GOT3 (cell line): ENCODE measurements at places on chromosomes 13 and 19.

- DNase-seq = no peak
These were observed 5.9 kb downstream of the IGLON5 start for GRCh38 chr19:51317376-51317775.

DNA sequence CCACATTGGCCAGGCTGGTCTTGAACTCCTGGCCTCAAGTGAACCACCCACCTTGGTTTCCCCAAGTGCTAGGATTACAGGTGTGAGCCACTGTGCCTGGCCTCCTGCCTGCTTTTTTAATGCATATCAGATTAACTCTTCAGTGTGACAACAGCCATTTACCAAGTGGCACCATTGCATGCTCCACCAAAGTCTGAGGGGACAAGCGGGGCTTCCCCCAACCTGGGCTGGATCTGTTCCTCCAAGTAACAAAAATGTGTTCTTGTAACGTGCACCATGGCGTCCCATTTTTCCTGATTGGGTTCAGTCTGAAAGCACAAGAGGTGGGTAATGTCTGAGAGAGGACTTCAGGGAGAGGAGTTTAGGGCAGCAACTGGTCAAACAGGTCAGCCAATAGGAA is 77.8 kb downstream of the TEX29 start:
- DNase-seq = no peak

GRCh38 chr13:90803210-90803609 is 544.3 kb upstream of the MIR17HG start:
- no peak for DNase-seq

DNA sequence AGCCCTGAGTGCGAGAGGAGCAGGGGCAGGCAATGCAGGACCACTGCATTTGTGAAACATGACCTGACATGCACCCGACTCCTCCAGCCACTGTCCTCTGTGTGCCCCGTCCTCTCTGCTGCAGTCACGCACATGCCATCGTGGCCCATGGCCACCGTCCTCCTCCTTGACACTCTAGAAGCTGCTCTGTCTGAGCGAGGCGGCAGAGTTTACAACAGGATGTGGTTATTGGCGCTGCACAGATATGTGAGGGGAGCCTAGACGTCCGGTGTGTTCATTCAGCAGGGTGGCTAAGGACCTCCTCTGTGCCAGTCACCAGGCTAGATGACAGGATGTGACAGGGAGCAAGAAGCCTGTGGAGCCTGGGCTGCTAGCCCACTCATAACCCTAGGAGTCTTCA is 277.8 kb downstream of the FOXO1 start:
- no peak for DNase-seq

- no peak for DNase-seq
These were observed 65.2 kb downstream of the GGACT start for GRCh38 chr13:100523411-100523810.

DNA sequence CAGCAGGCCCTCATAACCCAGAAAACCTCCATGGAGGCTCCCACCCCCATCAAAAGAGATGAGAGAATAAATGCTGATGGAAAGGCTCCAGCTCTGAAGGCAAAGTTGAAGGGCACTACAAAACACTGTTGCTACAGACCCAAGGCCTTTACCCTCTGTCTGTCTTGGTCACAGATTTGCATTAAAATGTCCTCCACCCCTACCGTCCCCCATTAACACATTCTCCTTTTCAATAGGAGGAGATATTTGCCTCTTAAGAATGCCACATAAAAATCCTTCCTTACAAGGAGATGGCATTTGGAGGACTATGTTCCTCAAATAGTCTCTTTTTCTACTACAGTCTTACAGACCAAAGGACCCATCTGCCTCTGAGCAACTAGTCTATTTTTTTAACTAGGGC is 361.5 kb downstream of the ENOX1 start:
- no peak for DNase-seq

- DNase-seq = no peak
These were observed at the start of gene SLITRK1 for GRCh38 chr13:83881917-83882605. Gene SLITRK1 (minus strand): TSS chr13:83882474. CDS start chr13:83881507, 967 bp downstream.

DNA sequence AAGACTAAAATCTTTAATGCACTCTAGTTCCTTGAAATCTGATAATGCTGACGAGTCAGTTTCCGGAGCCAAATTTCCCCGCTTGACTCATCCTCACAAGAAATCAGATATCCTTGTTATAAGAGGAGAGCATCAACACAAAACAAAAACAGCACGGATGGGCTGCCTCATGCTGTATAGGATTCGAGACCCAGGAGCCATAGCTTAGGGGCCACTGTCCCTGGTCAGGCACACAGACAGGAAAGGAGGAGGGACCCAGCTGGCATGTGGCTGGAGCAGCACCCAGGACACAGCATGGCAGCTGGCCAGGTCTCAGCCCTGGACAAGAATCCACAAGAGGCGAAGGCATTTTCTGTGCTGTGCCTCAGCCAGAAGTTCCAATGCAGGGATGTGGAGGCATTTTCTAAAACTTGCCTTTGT is 110.2 kb upstream of the SPATA13 start:
- no peak for DNase-seq

- DNase-seq = no peak
These were observed 23.4 kb downstream of the CCNE1 start for GRCh38 chr19:29834991-29835846.
